ENCODE measurements at places on chromosomes 2 and 18.

DNA sequence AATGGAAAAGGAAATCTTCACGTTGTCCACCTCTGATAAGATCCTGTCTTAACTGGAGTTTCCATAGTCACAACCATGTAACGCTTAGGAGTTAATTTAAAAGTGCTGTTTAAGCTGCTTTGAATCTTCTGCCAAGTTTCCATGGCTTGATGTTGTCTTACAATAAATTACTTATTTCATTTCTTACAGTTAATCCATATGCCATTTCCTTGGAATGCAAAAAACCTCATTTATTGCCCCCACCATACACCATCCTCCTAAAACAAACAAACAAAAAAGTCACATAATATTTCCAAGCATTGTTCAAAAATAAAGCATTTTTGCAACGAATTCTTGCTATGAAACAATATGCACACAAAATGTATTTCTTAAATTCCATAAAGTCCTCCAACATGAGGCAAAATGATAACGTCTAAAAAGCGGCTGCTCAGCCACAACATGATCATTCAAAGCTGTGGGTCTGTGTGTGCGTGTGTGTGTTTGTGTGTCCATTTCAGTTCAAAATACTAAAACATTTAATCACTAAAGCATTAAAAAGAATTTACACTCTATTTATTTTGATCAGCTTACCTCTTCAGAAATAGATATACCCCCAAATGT lies 46.8 kb upstream of the PXDN start:
- no peak for DNase-seq

- DNase-seq: no peak
Measured at GRCh38 chr2:103789381-103790095, 1027.7 kb downstream of the TMEM182 start.

DNA sequence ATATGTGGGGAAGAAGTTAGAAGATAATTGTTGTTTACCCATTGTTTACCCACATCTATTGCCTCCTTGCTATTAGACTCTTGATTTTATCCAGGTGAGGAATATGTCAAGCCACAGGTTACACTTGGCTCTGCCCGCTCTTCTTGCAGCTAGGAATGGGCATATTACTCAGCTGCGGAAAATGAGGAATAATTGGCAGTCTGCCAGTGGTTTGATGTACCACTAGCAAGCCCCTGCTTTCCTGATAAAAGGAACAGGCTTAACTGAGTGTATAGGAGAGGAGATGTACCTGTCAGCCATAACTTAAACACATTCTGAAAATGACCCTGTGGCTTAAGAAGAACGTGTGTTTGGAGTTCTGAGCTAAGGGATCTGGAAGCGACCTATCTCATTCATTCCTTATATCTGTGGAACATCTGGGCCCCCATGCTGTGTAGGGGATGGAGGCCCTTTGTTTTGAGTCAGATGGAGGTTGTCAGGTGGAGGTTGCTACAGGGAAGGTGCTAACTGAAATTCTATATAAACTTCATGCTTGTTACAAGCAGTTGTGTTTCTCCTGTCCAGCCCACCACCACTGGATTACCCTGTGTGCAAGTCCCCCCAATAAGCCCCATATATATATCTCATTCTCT lies 4.6 kb upstream of the FMNL2 start:
- DNase-seq: no peak

GRCh38 chr2:85714841-85715240 lies 20.7 kb downstream of the GNLY start:
- DNase-seq: no peak

DNA sequence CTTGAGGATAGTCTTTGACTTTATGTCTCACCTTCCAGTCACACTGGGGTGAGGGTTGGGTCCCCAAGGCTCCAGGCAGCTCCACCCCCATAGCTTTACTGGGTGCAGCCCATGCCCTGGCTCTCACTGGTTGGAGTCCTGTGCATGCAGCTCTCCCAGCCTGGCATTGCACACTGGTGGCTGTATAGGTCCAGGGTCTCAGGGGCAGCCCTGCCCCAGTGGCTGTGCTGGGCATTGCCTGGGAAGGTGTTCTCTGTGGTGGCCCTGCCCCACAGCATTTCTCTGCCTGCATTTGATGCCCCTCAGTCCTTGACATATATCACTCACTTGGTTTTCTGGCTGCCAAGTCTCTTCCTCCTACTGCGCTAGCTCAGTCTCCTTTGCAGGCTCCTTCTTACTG lies 21.2 kb downstream of the MPHOSPH10 start:
- DNase-seq: no peak

DNA sequence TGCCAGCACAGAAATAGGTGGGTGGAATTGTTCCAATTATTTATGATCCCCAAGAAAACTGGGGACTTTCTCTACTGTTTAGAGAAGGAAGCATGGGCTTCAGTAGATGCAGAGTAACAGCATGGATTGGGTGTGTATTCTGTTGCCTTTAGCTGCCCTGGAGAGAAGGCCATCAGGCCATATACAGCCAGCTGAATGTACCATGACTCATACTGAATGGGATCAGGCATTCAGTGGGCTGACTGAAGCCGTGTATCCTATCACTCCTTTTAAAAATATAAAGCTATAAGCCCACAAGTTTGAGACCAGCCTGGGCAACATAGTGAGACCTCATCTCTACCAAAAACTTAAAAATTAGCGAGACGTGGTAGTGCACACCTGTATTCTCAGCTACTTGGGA lies 16.7 kb upstream of the PLEKHM3 start:
- no peak for DNase-seq

DNA sequence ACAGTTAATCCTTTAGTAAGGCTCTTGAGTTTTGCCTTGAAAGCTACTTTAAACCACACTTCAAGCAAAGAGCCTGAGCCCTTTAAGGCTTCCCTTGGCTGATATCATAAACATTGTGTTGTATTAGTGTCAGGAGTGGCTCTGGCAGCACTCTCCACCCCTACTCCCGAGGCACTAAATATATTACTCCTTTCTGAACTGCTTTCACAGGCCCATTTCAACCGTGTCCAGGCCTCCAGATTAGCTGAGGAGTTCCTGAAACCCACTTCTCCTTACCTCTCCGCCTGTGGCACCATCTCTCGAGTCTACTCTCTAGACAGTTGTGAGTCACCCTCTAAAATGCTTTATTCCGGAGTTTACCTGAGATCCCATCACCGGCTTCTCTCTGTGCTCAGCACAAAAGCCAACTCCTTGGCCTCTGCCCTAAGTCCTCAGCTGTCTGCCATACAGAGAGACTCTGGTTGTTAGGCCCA lies 14.4 kb upstream of the STON1 start:
- DNase-seq: no peak

DNA sequence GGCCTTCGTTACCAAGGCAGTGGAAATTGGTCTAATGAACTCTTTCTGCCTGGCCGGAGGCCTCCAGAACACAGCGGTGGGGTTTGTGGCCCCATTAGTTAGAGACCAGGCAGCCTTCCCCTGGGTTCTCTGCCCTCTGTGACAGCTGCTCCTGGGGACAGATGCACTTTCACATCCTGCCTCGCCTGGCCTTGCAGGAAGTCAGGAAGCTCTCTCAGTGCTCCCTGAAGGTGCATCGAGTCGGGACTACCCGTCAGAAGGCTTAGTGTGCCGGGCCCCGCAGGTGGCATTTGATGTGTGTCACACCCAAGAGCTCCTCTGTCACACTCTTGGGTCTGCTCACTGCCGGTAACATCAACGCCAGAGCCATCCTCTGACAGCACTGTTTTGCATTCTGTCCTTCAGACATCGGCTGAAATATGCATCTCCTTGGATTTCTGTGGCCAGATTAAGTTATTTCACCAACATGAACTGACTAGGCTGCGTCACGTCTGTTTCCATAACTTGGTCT lies 158.3 kb downstream of the LDLRAD4 start:
- DNase-seq: peak; percentile 71

- DNase-seq: no peak
Measured at GRCh38 chr2:240440704-240441320, 5.3 kb downstream of the GPC1 start.

DNA sequence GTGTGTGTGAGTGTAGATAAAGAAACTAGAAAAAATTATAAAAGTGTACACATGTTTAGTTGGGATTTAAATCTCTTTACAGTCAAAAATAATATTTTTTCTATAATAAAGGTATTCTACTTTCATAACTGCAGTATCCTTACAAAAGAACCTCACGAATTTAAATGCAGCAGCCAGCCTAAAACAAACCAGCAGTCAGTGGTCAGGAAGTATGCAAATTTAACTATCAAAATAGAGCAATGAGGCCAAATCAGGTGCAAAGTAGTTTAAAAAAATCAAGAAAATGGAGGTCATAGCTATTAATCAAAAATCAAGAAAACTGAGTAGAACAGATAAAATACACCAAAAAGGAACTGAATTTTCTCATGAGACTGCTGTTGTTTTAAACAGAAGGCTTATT lies 407.1 kb downstream of the CDH19 start:
- no peak for DNase-seq

DNA sequence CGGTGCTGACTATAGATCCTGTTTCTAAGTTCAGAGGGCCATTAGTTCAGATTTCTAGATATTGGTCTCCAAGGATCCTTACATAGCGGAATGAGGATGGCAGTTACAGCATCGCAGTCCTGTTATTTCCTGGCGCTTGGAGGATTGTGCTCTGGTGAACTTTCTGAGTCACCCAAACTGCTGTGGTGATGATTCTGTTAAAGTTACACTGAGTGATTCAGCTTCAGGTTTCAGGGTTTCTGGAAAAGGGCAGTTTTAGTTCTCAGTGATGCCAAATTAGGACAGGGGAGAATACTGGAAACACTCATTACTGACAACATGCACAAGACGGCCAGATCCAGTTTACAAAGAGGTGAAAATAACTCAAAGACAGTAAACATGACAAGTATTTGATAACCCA lies 52.1 kb upstream of the ANKRD62 start:
- no peak for DNase-seq

- DNase-seq: no peak
Measured at GRCh38 chr2:121502781-121503180, 27.9 kb upstream of the RNU4ATAC start.

DNA sequence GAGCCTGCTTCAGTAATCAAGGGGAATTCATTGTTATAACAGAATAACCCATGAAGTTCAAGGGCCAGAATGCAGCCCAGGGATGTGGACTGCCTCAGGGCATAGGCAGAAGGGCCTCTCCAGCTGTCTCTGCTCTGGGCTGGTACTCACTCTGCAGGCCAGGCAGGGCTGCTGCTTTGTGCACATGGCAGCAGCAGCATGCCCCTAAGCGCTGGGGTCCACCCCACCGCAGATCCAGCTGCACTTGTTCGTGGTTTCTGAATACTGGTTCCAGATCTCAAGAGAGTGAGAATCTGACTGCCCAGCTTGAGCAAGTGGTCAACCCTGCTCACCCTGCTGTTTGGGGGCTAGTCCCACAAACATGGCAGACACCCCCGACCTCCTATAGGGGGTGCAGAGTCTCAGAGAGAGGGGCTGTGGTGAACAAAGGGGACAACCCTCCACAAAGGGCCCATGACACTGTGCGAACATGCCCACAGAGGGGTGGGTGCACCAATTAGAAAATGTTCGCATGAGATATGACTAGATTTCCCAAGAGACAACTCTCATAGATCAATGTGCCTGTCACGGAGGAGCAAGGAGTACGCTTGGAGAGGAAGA lies 87.3 kb downstream of the ACTR3 start:
- no peak for DNase-seq

DNA sequence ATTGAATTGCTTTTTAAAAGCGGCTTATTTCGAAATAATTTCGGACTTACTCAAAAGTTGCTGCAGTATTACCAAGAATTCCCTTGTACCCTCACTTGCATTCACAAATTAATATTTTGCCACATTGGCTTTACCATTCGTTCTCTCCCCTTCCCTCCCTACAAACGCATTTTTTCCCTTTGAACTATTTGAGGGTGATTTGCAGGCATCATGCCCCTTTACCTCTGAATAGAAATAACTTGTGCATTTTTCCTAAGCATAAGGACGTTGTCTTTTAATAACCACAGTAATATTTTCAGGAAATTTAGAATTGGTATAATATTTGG lies 608 bp downstream of the CCDC138 start:
- no peak for DNase-seq

DNA sequence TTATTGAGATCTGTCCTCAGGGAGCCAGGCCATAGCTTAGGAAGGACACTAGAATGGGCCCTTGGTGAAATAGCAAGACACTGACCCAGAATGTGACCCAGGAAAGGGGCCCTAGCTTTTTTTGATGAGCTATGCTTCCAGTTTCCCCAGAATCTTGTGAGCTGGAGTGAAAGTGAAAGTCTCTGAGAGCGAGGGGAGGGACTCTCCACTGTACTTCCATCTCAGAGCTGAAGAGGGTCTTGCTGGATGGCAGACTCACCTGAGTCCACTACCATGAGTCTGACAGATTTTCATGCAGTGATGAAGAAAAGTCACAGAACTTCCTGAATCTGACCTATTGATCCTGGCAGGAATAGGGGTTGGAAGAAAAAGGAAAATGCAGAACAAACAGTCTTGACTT lies 3.1 kb downstream of the ARHGAP25 start:
- peak; percentile 31 for DNase-seq

DNA sequence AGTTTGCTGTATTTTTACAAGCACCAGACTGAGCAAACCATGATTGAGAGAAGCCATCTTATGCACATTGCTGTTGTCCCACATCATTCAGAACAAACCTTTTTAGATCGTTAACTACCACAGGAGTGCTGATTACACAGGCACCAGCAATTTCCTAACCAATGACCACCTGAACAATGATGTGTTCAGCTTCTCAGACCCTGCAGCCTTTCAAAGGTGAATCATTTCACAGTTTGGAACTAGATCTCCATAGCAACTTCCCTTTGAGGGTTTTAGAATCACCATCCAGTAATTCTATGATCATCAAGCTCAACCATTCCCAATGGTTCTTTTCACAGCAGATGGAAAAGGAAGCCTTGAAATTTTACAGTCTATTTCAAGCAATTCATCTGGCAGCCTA lies 71.4 kb downstream of the OLA1 start:
- DNase-seq: no peak

DNA sequence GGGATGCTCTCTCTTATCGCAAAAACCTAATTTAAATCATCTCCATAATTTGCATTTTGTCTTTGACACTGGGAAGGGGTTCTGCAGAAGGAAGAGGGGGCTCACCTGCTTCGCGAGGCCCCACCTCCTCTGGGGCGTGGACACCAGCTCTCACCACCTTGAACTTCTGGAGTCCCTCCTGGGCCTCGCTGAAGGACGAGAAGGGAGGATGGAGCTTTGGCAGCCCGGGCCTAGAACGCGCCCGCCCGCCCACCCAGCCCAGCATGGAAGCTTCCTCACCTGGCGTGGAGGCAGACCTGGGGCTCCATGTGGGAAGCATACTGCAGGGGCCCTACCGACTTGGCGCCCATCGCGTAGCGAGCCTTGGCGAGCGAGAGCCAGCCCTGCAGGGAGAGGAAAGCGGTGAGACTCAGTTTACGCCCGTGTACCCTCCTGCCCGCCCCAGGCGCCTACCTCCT lies 1.1 kb upstream of the IMP4 start:
- no peak for DNase-seq

DNA sequence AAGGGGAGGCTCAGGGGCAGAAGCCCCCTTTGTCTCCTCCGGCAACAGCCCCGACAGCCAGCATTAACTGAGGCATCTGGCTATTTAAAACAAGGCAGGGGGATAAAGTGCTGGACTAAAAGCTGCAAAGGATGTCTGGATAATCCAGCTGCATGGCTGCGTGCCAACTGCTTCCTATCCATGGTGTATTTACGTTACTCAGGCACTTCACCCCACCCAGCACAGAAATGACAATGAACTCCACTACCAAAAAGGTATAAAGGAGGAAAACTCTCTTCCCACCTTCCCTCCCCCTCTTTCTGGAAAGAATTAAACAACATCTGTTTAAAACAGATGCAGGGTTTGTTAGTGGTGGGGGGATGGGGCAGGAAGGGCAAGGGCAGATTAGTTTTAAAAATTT lies 82.5 kb downstream of the SPRED2 start:
- DNase-seq: no peak

GRCh38 chr18:711310-711656 lies 1.1 kb downstream of the ENOSF1 start:
- no peak for DNase-seq

- DNase-seq: no peak
Measured at GRCh38 chr2:18265614-18266586, 294.6 kb downstream of the RDH14 start.
